ENCODE measurements at places on chromosomes 1 and 21.

- no peak for DNase-seq
Measured at GRCh38 chr1:168960595-168960994, 145.9 kb upstream of the ATP1B1 start.

DNA sequence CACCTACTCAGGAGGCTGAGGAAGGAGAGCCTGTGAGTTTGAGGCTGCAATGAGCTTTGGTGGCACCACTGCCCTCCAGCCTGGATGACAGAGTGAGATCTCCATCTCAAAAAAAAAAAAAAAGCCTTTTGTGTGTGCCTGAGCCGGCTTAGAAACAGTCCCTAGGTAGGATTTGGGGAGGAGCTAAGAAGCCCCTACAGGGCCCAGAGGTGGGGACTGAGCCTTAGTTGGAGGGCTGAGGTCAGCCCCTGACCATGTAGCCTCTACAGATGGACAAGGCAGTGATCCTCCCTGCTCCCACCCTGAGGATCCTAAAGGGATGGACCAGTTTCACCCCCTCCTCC, 2.5 kb downstream of the ADAMTSL4 start:
- no peak for DNase-seq

GRCh38 chr1:3040004-3040403, 18.7 kb downstream of the ACTRT2 start:
- DNase-seq: no peak

GRCh38 chr1:169595764-169596711, 9.8 kb upstream of the F5 start:
- DNase-seq: no peak

- no peak for DNase-seq
Measured at GRCh38 chr1:233935297-233935868, 30.9 kb downstream of the SLC35F3 start.

GRCh38 chr21:28776251-28776650, 216.4 kb downstream of the LTN1 start:
- peak; percentile 45 for DNase-seq

DNA sequence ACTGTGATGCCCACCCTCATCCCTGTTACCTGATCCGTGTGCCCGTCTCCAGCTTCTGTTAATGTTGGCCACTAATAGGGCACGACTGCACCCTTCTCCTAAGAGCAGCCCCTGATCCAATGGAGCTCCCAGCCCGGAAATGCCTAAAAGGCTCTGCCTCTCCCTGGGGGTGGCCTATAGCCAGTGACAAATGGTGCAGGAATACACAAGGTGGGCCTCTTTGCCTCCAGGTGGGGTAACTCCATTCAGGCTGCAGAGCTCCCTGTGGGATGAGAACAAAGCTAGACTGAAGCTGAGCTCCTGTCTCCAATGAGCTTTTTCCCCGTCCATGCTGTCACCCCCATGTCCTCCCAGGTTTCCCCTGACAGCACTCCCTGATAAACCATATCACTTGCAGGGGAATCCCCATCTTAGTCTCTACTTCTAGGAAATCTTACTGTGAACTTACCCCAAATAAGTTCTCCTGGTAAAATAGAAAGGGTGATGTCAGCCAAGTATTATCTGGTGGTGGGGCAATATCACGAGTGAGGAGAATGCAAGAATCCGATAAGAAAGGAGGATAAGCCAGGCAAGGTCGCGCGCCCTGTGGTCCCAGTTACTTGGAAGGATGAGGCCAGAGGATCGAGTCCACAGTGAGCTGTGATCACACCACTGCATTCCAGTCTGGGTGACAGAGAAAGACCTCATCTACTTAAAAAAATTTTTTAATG, 18.6 kb downstream of the S100A7A start:
- DNase-seq: no peak

DNA sequence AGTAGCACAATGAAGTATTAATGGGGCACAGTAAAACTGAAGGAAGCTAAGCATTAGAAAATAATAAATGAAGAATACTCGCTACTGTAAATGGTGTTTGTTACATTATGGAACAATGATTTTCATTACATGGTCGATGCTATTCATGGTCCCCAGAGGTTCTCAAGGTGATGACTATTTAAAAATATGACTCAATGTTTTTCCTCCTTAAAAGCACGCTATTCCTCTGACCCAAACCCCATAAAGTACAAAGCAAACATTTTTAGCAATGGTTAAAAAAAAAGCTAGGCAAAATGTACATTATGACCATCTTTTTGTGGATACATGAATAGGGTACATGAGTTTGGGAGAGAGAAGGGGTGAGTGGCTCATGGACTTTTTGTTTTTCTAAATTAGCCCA, 34.3 kb downstream of the VAMP4 start:
- no peak for DNase-seq

DNA sequence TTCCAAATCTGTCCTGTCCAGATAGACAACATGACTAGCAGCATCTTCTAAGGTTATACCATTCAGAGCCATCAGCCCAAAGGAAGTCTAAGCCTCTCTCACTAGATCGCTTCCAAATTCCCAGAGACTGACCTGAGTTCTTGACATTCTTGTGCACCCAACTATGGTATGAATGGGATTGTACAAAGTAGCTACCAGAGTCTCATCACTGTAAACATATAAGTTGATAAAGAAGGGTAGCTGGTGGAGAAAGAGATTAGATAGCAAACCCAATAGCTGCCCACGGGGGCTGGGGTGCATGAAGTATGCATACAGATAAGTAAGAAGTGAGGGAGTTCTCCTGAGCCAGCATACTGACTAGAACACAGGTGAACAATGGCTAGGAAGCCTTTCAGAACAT, 180.0 kb downstream of the PLPP3 start:
- no peak for DNase-seq

DNA sequence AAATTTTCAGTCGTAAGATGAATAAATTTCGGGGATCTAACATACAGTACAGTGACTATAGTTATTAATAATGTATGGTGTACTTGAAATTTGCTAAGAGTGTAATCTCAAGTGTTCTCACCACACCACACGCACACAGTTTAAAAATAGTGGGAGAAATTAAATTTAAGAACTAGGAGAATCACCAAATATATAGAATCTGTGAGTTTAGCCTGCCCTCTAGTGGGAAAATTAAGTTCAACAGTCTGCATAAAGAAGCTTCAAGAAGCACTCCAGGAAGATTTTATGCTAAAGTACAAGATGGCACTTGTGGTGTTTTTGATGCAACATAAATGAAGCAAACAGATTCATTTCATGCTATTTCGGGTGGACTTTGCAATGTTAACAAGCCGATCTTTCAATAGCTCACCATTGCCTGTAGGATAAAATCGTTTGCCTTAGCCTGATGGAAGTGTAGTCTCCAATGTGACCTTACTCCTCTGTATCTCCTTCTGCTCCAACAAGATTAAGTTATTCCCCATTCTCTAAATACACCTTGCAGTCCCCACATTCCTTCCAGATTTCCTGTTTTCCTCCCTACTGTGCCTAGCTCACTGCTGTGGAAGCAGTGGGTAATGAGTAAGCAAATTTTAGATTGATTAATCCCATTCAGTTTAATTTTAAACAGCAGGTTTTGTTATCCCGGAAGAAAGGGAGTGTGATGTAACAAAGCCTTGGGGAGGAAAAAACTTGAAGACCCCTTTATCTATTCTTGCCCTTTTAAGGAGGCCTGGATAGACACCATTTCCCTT, 8.7 kb upstream of the PIK3C2B start:
- no peak for DNase-seq

- DNase-seq: no peak
Measured at GRCh38 chr21:14046401-14046800, 164.4 kb downstream of the LIPI start.

DNA sequence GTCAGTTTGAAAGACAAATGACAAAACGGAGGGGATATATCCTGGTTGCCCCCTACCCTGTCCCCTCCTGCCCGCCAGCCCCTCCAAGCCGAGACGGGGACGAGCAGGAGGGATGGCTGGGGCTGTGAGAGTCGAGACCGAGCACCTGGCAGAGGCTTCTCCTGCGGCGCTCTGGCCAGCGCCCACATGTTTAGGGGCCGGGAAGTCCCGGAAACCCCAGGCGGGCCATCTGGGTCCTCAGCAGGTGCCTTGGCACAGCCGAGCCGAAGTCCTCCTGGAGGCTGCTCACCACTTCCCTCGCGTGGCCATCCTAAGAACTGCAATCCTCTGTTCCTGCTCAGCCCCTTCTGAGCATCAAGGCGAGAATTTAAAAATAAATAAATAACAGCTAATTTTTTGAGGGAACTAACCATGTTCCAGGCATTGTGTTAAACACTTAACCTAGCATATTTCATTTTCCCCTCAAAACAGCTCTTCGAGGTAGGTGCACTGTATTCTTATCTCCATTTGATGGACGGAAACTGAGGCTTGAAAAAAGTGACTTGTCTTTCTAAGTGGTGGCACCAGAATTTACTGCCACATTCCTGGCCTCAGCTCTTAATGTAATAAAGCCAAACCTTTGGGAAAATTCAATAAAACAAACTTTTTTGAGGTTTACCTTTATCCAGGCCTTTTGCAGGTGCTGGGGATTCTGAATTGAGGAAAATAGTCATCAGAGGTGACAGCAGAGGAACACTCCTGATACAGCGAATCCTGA, 3.5 kb upstream of the RIMS3 start:
- DNase-seq: peak; percentile 92

DNA sequence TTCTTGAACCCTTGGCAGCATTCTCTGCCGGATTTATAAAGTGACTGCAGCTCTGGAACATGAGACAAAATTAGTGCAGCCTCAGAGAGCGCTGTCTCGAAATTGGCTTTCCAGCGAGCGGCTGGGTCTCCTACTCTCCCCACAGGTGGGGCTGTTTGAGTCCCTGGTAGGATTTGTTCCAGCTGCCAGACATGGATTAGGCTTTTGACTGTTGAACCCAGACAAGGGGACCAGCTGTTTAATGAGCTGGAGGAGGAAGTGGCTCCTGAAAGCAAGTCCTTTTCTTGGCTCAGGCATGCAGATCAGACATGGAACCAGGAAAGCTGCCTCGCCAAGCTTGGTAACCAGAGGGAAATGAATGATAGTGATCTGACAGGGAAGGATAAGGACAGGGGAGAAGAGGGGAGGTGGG, 69.6 kb downstream of the UBIAD1 start:
- DNase-seq: no peak

DNA sequence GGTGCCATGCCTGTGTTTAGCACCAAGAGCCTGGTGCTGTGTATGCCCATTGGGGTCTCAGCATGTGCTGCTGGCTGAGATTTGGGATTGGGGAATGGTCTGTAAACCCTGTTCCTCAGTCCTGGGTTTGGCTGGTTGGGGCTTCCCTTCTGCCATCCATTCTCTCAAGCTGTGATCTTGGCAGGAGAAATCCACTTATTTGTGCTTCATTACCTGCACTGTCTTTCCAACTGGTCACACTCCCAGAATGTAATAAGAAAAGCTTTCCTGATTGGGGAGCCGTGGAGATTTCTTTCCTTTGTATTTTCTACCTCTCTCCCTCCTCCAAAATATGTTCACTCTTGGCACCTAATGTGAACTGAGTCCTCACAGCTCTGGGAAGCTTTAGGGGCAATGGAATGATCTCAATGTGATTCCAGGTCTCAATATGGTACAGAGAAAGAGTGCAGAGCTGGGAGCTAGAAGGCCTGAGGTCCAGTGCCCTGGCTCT, 23.0 kb upstream of the KCNA10 start:
- no peak for DNase-seq

- no peak for DNase-seq
Measured at GRCh38 chr1:119626841-119627240, 21.2 kb downstream of the ZNF697 start.

DNA sequence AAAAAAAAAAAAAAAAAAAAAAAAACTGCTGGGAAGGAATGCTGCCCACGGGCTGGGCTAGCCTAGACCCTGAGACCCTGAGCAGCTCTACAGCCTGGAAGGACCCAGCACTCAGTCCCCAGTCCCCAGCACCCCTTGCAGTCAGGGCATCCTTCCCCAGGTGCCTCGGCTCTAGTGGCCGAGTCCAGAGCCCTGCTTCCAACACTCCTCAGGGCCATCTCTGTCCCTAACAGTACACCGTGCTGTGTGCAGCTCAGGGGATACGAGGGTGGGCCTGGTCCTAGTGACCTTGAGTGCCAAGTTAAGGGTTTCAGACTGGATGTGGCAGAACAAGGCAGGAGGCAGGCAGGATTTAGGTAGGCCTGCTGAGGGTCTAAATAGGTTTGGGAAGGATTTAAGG, 50.2 kb upstream of the LRP8 start:
- no peak for DNase-seq

DNA sequence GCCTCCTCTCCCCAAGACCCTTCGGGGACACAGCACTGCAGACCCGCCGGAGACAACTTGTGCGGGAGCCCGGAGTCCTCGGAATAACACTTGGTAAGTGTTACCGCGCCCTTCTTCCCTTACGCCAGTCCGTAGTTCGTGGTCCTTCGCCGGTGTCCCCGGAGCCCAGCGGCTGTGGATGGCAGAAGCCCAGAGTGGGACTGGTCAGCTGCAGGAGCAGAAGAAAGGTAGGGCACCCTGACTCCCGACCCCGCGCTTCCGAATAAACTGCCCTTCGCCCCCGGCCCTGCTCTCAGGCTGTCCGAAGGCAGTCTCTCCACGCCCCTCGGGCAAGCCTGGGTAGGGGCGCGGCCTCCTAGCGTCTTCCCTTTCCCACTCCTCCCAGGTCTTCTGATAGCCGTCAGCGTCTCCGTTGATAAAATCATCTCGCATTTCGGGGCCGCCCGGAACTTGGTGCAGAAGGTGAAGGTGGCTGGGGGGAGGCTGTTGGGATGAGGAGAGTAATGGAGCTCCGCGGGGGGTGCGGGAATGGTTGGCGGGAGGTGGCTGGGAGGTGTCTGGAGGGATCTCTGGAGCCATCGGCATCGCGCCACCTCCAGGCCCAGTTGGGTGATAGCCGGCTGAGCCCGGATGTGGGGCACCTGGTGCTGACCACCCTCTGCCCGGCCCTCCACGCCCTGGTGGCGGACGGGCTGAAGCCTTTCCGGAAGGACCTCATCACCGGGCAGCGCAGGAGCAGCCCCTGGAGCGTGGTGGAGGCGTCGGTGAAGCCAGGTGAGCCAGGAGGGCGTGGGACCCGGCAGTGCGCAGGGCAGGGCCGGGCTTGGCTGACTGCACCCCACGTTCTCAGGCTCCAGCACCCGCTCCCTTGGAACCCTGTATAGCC, 4.3 kb downstream of the RUSC1 start:
- peak; percentile 26 for DNase-seq

DNA sequence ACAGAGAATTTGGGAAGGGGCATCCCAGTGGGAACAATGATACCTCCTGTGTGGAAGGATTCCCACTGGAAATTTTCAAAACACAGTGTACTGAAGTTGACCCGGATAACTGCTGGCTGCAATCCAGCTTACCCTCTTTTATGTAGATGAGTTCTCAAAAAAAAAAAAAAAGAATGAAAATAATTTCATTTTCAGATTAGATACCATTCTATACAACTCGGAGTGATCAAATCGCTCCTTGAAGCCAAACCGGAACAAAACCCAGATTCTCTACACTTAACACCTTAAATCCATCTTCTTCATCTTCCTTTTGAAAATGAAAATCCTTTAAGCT, 69.1 kb downstream of the KAZN start:
- no peak for DNase-seq

- DNase-seq: no peak
Measured at GRCh38 chr1:190479516-190479915, 1.9 kb upstream of the BRINP3 start.

DNA sequence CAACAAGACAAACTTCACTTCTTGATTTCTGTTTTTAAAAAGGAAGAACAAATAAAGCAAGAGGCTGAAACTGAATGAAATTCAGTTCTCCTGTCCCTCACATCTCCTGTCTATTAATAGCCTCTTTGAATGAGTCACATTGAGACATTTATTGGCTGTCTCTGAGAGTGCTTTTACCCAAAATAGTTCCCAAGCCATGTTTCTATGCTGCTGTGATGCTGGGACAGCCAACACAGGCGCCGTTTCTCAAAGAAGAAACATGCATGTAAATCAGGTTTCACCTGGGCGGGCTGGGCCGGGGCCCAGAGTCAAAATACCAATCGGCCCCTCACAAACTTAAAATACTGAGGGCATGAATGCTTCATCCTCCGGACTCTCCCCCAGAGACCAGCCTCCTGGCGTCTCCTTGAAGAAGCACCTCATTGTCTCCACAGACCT, 105.2 kb downstream of the EDEM3 start:
- DNase-seq: no peak
